Non-pigmented ciliary epithelial cell (primary cell): ENCODE measurements at places on chromosomes 5 and 9.

DNA sequence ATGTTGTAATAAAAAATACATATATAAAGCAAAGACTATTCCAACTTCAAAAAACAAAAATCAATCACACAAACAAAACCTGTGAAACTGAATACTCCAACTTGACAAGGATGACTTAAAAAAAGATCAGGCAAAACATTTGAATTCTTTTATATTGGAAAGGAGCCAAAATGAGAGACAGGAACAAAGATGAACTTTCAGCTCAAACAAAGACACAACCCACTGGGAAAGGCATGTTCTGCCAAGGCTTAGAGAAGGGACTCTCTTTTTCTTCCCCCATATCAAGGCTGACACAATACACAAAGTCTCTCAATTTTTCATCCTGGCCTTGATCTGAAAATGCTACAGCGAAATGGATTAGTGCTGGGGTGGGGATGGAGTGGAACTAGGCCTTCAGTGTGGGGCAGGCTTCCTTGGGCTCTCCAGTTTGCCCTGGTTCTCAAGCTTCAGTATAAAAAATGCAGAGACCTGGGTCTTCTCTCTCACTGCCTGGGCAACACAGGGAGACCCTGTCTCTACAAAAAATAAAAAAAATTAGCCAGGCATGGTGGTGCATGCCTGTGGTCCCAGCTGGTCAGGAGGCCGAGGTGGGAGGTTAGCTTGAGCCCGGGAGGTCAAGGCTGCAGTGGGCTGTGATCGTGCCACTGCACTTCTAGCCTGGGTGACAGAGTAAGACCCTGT, 11.6 kb upstream of the FAM169A start:
- DNase-seq = no peak

GRCh38 chr9:103397868-103398600, 402.9 kb downstream of the CYLC2 start:
- DNase-seq = peak; percentile 20

DNA sequence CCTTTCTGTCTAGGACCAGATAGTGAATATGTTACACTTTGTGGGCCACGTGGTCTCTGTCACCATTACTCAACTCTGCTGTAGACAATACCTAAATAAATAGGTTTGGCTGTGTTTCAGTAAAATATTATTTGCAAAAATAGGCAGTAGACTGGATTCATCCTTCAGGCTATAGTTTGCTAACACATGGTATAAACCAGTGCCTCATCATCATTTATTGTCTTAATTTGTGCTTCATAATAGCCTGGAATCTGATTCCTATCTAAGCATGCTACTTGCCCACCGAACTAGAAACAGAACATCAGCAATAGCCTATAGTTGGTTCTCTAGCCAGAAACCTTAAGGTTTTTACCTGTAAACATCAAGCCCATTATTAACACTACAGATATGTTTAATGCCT, 215.6 kb downstream of the FBXL7 start:
- no peak for DNase-seq

GRCh38 chr9:87573841-87574342, 76.2 kb downstream of the DAPK1 start:
- DNase-seq = no peak

DNA sequence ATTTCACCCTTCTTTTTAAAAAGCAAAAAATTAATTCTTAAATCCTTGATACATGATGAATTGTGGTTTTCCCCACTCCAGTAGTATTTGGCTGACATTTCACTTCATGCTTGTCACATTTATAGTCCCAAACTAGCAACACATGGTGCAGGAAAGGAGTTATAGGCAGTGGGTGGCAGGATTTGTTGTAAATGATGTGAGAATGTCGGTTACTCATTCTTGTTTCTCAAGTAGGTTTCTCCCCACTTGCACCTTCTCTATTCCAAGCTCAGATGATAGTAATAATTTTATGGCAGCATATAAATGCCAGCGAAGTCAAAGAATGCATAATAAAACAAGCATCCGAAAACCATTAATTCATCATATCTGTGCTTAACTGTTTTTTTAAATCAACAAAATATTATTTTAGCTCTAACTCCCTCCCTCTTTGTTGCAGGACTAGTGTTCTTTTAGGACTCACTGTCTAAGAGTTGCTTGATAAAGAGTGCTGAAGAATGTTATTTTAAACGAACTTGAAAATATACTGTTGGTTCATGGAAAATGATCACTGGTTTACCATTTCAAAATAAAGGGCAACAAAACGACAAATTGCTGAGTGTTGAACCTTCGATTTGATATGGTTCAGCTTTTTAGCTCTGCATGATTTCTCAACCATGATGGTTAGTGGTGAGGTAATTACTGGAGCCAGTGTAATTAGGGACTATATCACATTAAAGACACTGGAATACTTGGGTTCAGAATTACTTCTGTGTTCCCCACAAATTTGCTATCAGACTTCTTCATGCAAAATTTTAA, 88.1 kb upstream of the ADAMTSL1 start:
- DNase-seq = no peak

- DNase-seq = no peak
These were observed 9.6 kb downstream of the CSF2 start for GRCh38 chr5:132083071-132083678.

DNA sequence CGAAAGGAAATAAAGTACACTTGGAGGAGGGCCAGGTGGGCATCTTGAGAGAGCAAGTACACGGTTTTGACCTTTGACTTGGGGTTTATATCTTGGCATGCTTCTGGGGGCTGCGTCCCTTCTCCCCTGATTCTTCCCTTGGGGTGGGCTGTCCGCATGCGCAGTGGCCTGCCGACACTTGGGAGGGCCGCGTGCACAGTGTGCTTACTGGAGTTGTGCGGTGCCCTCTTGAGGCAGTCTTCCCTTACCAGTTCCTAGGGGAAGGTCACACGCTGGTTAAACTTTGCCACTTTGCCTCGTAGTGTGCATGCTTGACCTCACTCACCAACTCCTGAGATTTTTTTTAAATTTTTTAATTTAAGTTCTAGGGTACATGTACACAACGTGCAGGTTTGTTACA, 4.3 kb upstream of the CLPTM1L start:
- DNase-seq = no peak

GRCh38 chr5:66551338-66551737, 44.9 kb upstream of the MAST4 start:
- DNase-seq = no peak

DNA sequence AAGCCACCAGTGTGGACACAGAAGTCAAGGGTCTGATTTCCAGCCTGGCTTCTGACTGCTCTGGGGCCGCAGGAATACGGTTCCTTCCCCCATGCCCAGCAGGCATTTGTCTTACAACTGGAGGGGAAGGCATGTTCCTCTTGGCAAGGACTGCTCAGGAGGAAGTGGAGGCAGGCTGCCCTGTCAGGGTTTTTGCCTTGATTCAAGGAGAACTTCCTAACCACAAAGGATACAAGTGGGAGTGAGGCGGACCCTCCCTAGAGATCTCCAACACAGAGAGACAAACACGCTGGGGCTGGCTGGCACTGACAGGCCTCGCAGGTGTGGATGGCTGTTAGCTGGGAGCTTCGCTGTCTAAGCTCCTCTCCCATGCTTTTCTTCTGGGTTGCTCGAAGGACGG, 19.1 kb downstream of the TGFBI start:
- no peak for DNase-seq

DNA sequence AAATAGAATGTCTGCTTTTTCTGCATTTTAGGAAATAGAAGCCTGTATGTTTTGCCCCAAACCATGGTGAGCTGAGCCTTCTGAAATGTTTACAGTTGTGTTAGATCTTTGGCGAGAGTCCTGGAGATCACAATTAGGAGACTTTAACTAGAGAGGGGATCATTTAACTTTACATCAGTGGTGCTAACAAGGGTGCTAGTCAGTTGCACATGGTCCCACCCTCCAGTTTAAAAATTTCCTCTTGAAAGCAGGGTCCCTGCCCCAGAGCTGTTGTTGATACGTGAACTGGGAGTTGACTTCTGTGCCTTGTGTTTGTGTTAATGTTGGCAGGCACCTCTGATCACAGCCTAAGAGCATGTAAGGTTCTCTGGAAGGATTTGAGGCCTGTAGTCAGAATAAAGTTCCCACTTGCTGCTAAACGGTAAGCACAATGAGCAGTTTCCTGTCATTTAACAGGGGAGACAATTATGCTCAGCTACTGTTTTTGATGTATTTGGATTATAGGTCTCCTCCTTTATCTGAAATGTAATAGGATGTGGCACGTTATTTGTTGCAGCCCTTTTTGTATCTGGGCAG, 43.7 kb downstream of the RASGRF2 start:
- DNase-seq = no peak

DNA sequence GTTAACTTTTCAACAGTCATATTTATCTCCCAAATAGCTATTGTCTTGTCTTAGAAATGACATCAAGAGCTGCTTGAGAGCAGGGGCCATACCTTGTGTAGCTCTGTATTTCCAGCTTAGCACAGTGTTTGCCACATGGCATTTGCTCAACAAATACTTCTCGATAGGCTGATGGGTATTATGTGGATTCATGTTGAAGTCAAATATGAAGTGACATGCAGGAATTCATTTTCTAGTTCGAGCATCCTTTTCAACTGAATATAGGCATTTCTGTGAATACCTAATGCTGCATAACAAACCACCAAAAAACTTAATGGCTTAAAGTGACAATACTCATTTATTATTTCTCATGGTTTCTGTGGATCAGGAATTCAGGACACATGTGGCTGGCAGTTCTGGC, 125.6 kb downstream of the TLE1 start:
- no peak for DNase-seq

- DNase-seq = no peak
These were observed 86.6 kb downstream of the MAMDC2 start for GRCh38 chr9:70130266-70130665.

- DNase-seq = no peak
These were observed 24.0 kb downstream of the VLDLR start for GRCh38 chr9:2645569-2645968.

DNA sequence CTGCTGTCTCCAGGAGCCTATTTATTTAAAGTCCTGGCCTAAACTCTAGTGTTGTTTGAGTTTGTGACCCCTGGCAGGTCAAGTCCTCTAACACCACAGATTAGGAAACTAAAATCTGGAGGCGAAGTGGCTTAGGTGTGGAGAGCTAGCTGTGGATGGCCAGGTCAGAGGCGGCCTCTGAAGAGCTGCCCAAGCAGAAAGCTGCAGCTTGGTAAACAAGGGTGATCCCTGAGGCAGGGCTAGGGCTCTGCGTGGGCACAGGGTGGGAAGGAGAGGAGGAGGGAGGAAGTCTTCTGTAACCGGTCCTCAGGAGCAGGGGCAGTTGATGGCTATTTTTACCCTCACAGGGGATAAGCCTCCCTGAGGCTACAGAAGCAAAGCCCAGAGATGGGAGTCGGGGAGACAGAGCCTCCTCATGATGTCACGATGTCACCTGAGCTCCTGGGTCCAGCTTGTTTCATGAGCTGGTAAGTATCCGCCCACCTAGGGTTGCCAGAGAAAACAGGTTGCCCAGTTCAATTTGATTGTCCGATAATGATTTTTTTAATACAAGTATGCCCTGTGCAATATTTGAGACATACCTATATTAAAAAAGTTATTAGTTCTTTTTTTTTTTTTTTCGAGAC, 25.9 kb upstream of the BOD1 start:
- DNase-seq = no peak

GRCh38 chr9:99040251-99040900, 64.5 kb upstream of the TGFBR1 start:
- no peak for DNase-seq

DNA sequence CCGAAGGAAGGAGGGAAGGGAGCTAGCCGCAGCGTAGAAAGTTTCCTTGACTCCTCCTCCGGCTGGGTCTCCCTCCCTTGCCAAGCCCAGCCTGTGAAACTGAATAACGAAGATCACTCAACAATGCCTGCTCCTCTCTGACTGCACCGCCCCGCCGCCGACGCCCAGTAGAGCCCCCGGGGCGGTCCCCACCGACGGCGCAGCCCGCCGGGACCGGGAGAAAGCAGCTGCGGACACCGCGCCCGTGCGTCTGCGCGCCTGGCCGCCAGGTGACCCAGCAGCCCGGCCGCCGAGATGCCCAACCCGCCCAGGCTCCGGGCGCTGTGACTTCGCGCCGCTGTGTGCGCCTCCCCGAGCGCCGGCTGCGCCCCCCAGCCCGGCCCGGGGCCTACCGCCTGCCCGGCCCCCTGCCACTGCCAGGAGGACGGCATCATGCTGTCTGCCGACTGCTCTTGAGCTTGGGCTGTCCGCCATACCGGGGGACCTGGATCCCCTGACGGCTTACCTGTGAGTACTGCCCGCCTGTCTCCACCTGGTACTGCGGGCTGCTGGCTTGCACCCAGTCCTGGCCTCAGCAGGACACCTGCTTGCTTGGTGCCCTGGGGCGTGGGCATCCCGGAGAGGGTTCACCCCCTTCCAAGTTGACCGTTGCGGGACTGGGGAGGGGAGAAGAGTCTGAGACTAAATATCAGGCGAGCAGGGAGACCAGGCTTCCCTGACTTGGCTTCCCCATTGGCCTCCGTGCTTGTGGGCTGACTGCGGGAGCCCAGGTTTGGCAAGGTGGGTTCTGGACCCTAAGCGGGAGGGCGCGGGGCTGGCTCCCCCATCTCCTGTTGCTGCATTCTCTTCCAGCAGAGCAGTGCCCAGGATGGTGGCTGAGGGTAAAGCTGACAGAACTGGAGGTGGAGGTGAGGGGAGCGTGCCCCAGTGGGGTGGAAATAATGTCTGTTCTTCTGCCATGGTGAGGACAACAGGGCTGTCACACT, 26.2 kb upstream of the SPTLC1 start:
- DNase-seq = no peak

GRCh38 chr9:114078781-114079156, 669 bp upstream of the AMBP start:
- DNase-seq = no peak

DNA sequence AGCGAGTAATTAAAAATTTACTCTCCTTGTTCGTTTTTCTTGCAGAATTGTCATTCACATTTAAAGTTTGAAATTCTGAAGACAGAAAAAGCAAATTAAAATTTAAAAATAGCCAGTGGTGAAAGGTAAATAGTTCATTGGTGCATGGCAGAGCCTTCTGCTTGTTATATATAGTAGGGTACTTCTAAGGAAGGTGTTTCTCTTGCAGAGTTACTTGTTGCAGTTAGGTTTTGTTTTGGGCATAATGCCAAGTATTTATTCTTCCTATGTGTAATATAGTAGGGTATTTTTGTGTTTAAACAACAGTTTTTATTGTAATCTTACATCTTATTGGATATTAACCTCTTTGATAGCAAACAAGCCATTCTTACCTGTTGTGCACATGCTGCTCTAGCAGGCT, 179.4 kb downstream of the KDM4C start:
- DNase-seq = no peak

- no peak for DNase-seq
These were observed 10.1 kb upstream of the MARVELD2 start for GRCh38 chr5:69404659-69405330.

- DNase-seq = no peak
These were observed 20.1 kb downstream of the DOCK2 start for GRCh38 chr5:169657127-169657526.

GRCh38 chr9:27451207-27451797, 72.8 kb upstream of the IFNK start:
- DNase-seq = no peak

DNA sequence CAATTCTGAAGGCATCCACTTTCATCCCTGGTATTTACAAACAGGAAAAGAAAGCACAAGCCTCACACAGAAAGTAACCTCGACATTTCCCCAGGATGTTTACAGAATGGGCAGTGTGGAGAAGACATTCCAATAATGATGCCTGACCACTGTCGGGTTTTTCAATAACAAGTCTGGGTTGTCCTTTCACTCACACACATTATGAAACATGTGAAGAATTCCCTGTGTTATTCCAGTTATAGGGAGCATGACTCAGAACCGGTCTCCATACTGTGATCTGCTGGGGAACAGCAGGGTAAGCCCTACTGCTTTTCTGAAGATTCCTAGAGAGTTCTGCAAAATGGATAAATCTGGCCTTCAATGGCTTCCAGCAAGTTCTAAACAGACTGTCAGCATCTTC, 155.3 kb downstream of the ADAMTS12 start:
- peak; percentile 86 for DNase-seq

- DNase-seq = no peak
These were observed 14.4 kb downstream of the PMPCA start for GRCh38 chr9:136424750-136425362.
